ENCODE measurements at places on chromosomes 12 and 14.

GRCh38 chr12:24725616-24726015 lies 223.3 kb downstream of the BCAT1 start:
- DNase-seq: no peak

GRCh38 chr12:8045952-8046944 lies 13.7 kb downstream of the FOXJ2 start:
- DNase-seq: peak; percentile 49

- DNase-seq: no peak
Measured at GRCh38 chr14:73472185-73473114, 14.1 kb upstream of the NUMB start.

DNA sequence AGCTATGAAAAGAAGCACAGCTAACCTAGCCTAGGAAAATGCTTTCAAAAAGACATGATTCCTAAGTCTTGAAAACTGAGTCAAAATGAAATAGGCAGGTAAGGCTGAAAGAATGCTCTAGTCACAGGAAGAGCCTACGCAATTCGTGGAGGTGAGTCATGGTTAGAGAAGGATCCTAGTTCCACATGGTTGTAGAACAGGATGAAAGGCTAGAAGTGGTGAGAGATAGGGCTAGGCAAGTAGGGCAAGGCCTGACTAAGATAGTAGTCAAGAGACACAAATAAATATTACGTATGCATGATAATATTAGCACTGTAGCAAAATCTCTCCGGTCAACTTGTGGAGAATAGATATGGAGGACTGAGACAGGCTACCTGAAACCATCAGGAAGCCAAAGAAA lies 47.2 kb downstream of the PLCZ1 start:
- peak; percentile 35 for DNase-seq

- DNase-seq: no peak
Measured at GRCh38 chr12:68225576-68226476, at the start of gene IL26. IL26 (minus strand) TSS chr12:68225810; CDS start chr12:68225756, 54 bp downstream.

Data from T1000 (cell line).